ENCODE measurements at places on chromosomes 6 and 20.

GRCh38 chr6:89084954-89085353, 4.4 kb downstream of the PNRC1 start:
- DNase-seq = no peak

DNA sequence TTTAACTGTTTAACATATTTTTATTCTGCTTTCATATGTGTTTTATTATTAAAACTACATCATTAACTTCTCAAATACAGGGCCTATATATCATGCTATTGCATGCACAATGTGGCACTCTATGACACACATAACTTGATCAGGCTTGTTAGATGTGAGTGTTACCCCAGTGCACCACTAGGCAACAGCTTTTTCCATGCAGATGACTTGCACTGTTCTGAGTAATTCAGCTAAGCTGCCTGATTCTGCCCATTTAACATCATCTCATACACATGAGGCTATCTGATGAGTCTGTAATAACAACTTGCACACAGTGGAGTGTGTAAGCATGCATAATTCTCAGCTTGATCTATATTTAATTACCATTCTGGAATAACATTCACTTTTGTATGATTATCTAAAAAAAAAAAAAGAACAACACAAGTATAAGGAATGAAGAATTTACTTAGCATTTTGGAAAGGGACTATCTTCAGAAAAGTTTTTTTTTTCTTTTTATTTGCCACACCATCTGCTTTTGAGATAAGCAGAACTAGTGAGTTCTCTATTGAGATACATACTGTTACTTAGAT, 83.1 kb downstream of the GRM1 start:
- DNase-seq = no peak

DNA sequence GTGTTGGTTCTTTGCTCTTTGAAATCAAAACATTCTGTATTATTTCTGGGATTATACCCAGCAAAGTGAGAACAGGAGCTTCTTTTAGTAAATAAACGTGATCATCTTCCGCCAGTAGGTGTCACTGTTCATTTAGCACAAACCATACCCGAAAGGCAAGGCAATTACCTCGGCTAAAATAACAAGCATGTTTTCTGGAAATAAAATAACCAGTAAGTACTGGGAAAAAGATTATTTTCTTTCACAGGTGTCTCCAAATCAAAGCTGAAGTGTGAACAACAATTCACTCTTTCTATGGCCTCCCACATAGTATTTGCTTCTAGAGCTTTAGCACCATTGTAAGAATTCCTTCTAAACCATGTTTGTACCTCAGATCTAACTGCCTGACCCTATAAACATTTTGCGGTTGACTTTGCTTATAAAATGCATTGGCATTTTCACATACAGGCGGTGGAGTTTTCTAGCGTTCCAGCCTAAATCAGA, 144.6 kb upstream of the AGPAT4 start:
- DNase-seq = no peak

GRCh38 chr6:134464690-134465411, 146.9 kb upstream of the SGK1 start:
- DNase-seq = no peak

DNA sequence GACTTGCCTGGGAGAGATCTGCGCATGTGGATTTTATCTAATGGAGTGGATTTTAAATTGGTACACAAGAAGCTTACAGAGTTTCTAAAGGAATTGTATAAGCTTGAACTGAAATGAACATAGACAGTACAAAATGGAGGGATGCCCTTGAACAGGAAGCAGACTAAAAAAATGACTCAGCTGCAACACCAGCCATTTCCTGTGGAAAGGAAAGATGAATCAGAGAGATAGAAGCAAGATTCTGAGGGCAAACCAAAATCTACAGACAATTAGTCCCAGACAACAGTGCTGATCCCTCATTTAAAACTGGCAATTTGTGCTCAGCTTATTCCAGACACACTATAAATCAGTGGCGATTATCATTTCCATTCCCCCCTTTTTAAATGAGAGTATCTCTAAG, 114.6 kb upstream of the TCF21 start:
- DNase-seq = no peak

DNA sequence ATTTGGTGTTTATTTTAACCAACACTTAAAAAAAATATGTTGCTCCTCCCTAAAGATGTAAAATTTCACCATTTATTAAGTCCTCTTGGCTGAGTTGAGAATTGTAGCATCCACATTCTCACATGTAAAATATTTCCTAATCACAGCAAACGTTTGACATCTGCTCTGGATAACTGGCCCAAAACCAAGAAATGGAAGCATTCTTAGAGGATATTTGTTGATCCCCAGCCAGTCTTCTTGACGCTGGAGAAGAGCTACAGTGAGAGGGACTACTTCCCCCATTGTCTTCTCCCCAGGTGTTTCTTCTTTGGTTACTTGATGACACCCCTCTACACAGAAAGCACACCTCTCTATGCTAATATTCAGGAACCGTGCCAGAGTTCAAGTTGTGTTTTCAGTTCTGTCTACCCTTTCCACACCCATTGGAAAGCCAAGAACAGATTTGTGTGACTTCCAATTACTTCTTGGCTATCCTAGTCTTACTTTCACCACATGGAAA, 454.5 kb upstream of the JAG1 start:
- no peak for DNase-seq

DNA sequence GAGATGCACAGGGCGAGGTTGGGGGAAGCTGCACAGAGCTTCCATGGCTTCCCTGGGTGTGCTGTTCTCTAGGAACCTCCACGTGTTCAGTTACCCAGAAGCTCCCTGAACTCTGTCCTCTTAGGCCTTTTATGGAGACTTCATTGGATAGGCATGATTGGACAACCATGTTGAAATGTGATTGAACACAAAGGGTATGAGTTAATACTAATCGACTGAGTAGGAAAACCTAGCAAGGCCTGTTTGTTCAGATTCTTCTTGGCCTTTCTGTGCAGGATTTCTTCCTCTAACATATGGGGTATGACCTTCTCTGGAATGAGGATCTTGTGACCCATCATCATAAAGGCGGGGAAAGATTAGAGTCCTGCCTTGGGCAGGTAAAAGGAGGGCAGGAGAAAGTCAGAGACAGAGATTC, 70.7 kb upstream of the SMIM29 start:
- DNase-seq = no peak

DNA sequence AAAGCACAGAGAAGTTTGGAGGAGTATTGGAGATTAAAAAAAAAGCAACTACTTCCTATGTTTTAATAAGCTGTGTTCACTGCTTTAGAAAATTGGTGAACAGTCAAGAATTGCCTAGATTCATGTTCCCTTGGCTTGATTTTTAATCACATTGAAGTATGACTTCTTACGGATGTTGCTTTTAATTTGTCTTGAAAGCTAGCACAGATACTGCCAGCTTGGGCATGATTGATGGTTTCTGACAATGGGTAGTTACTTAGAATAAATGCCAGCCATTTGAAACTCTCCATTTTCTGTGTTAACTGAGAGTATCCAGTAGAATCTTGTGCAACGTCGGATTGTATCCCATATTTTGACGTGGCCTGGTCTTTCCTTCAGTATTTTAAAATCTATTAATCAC, 178.0 kb downstream of the DTNBP1 start:
- DNase-seq = no peak

- DNase-seq = no peak
Measured at GRCh38 chr20:60321601-60322000, 363.4 kb downstream of the CDH26 start.

- DNase-seq = no peak
Measured at GRCh38 chr6:135226537-135226936, 45.4 kb downstream of the MYB start.

GRCh38 chr6:34027445-34027936, 118.4 kb downstream of the GRM4 start:
- DNase-seq = no peak

DNA sequence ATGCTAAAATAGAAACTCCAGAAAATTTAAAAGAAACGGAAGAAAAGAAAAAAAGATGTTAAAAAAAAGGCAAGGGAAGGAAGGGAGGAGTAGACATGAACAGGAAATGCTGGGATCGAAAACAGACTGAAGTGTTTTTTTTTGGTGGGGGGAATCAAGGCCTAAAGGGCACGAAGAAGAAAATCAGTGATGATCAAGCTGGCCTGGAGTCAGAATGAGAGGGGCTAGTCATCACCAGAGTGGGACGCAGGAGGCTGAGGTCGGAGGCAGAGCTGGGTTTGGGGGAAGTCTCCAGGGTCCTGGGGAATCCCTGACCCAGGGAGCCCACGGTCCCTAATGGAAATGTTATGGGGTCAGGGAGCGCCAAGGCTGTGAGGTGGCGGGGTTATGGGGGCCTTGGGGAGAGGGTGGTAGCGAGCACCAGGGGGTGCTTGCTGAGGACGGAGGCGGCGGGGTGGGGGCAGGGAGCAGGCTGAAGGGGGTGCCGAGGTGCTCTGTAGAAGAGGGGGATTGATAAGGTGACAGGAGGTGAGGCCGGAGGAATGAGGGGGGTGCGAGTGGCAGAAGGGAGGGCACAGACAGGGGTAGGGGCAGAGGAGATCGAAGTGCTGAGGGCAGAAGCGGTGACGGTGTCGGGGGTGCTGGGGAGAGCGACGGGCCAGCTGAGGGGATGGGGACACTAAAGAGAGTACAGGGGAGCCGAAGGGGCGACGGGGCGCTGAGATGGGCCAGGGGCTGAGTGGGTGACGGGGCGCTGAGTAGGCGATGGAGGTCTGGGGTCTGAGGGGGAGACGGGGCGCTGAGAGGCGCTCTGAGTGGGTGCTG, 684 bp downstream of the ZNFX1 start:
- DNase-seq = no peak

GRCh38 chr6:112946051-112946450, 598.9 kb downstream of the RFPL4B start:
- no peak for DNase-seq

DNA sequence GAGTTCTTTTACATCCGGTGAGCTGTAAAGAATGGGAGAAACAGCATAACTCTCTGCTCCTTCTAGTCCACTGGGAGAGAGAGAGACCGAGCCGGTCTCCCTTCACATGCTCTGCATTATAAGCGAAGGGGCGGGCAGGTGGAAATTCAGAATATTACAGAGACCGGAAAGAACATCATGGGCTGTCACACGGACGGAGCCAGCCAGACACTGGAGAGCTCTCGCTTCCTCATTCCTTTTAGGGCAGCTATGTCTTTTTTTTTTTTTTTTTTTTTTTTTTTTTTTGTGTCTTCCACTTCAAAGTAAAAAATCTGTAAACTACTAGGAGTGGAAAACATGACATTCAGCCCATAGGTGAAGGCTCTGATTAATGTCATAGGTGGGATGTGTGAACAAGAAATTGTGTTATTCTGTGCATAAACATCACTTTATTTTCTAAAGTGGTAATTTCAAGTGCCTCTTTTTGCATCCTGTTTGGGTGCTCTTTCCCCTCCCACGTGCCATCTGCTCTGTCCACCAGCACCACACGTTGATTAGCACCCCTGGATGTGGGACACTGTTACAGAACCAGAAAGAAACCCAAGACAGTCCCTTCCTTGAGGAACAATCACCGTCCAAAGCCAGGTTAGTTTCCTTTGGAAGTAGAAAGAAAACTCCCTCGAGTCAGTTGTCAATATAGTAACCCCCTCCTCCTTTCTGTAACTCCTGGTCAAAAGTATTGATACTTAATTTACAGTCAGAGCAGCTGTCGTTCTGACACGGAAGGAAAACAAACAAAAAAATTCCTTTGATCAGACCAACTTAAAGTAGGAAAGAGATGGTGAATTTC, at the start of gene TAGAP:
TSS of gene TAGAP (minus strand) at position 93 of the 829 bp plus-strand sequence. CDS start 845 bp downstream, outside the sequence.
- no peak for DNase-seq

DNA sequence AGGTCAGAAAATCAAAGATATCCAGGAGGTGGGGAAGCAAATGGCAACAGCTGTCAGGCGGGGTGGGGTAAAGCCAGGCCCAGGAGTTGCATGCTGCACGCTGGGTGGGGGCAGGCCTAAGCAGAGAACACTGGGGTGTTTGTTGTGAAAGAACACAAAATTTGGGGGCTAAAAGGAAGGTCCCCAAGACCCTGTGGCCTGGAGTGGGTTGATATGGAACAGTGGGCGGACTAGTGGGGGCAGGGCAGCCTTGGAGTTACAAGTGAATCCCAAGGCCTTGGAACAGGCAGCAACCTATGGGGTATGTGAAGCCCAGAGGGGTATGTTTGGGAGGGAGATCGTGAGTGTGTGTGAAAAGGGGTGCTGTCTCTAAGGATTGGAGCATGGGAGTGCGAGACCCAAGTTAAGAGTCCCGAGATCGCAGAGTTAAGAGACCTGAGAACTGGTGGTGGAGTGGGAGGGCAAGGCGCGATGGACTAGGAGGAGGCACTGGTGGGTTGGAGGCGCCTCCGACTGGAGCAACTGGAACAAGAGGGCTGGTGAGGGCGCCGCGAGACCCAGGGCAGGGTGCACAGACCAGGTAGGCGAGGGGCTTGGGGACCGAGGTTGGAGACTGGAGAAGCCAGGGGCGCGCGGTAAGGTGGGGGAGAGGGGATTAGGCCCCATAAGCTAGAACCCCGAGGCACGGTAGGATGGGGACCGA, 658 bp downstream of the CUL7 start:
- DNase-seq = no peak

- DNase-seq = no peak
Measured at GRCh38 chr6:11791354-11792107, 12.9 kb upstream of the ADTRP start.

- no peak for DNase-seq
Measured at GRCh38 chr6:157097255-157097955, 225.9 kb downstream of the TMEM242 start.

DNA sequence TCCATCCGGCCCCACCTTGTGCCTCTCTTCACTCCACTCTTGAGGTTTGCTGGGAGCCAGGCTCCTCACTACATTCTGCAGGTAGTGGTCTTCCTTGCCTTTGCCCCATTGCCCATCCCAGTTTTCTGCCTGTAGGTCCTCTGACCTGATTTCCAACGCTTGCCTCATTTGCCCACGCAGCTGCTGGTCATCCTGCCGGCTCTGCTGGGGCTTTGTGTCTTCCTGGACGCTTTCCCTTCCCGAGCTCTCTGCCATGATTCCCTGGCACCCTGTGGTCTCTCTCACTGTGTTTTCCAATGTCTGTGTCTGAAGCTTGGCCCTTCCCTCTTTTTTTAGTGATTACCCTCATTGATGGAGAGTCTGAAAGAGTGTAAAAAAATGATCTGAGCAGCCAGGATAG, 451.6 kb downstream of the UTRN start:
- no peak for DNase-seq

DNA sequence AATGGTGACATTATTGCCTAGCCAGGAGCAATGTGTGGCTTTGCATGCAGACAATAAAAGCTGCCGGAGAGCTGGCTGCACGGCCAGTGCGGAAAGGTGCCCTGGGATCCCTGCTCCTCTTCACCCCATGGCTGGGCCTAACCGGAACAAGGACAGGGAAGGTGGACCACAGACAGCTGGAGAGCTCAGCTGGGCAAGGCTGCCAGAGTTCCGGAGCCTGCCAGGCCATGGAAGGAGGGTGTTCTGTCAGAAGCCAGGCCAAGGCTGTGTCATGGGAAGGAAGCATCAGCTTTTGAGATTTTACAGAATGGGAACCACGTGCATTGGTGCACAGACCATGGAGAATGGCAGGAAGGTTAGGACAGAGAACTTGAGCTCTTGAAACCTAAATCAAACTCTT, 25.0 kb downstream of the MAP1LC3A start:
- no peak for DNase-seq

GRCh38 chr6:41706876-41707564, 28.4 kb downstream of the TFEB start:
- DNase-seq = no peak

GRCh38 chr6:43949551-43949991, 177.7 kb downstream of the MRPL14 start:
- DNase-seq = no peak

Measured in HS-27A (cell line).